ENCODE measurements at places on chromosomes 6 and 20.

DNA sequence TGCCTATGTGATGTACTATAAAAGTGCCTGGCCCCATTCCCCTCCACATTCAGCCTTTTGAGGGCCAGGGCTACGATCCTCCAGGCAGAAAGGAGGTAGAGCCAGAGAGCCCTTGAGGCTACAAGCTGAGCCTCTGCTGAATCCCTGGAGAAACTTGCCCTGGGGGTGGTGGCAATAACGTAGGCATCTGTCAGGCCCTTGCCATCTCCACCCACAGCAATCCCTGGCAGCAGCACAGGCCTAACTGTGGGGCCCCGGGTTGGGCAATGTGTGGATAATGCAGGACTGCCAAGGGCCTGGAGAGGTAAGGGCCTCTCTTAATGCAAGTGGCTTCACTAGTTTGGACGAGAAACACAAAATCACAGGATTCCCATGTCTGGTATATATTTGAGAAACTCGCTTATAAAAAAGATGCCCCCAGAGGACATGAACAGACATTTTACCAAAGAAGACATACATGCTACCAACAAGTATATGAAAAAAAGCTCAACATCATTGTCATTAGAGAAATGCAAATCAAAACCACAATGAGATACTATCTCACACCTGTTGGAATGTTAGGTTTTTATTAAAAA, 99.0 kb downstream of the QRSL1 start:
- DNase-seq, result no peak

DNA sequence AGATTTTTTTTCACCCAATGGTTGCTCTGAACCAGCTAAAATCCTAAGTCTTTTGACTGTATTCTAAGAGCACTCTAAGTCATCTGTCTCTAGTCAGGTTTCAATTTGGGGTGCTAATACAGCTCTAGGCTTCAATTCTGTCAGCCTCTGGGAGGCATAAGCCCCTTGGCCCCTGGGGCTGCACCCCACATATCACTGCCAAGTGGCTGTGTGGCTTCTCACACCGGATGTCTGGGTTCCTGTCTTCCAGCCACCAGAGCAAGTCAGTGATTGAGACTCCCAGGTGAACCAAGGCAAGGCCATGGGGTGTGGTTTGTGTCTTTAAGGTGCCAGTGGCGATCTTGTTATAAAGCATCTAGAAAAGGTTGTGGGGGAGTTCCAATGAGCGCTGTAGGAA, 136.5 kb downstream of the TMEM242 start:
- no peak for DNase-seq

GRCh38 chr6:157990321-157991066, 8.8 kb downstream of the SYNJ2 start:
- DNase-seq, result no peak

DNA sequence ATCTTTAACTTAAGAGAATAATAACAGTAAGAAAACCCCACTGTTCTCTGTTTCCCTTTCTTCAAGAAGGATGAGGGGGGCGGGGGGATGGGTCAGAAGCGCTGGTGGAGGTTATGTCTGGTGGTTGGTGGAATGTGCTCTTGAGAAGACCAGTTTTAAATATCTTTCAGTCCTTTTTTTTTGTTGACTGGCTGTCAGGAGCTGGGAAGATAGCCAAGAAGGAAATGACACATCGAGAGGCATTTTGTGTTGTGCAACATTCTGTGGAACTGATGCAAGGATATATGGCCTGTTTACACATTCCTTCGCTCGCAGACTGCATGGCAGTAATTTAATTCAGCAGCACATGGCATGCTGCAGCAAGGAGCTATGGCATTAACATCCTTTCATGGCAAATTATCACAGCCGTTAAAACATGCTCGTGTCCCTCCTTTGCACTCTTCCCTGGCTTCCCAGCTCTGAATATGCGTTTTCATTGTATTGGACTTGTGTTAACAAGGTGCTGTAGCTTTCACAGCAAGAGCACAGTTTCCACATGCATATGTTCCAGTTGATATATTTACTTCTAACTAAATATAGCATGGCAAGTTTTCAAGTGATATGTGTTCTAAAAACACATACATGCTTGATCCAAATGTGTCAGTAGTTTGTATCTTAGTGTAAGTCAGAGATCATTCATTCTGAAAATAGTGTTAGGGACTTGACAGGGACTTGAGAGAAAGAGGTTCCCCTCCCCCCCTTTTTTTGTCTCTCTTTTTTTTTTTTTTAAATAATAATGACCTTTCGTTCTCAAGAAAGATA, 68.2 kb upstream of the SUPT3H start:
- no peak for DNase-seq

- no peak for DNase-seq
These were observed 74.3 kb downstream of the CD40 start for GRCh38 chr20:46192376-46192944.

DNA sequence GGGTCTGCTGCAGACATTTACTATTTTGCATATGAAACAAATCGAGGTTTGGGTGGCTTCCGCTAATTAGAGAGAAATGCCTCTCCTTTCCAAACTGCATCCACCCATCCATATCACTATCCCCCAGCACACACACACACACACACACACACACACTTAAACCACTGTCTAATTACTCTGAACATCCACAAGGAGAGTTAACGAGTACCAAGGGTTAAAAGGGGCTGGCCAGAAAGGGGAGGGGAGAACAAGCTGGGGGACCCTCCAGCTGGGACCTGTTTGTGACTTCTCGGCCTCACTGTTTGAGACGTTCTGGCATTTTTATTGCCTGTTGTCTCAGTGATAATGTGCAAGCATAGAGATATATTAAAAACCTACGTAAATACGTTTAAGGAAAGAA, 261.2 kb downstream of the FOXC1 start:
- DNase-seq, result no peak

GRCh38 chr6:71179249-71179885, 109.2 kb upstream of the OGFRL1 start:
- DNase-seq, result no peak

- no peak for DNase-seq
These were observed 38.7 kb upstream of the SLC22A2 start for GRCh38 chr6:160297310-160297709.

GRCh38 chr20:14334306-14334930, 3.0 kb downstream of the FLRT3 start:
- DNase-seq, result no peak

- no peak for DNase-seq
These were observed 402 bp downstream of the OSBPL2 start for GRCh38 chr20:62238569-62239277.

GRCh38 chr20:37342231-37343177, 3.4 kb upstream of the SRC start:
- DNase-seq, result no peak
